ENCODE measurements at places on chromosomes 7 and 10.
A peak's percentile ranks its signal among the peaks of the same experiment; 100 is the strongest.

DNA sequence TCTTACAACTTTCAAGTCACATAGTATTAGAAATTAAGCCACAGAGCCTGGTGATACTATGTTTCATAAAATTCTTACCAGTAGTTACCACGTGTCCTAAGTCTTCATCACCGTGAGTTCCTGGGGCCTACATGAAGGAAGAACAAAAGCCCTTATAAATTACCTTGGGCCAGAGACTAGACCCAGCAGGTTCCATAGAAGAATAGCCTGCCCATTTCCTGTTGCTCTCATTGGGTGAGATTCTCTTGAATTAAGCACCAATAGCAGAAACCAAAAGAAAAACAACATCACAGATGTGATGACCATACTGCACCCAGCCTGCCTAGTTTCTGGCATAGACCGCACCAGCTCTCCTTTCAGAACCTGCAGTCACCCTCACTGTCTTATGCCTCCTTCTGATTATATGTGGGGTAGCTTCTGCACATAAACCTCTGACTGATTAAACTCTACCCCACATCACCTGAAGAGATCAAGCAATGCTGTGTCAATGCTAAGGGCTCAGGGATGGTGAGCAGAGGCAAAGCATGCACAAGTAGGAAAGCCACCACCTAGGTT lies 18.0 kb upstream of the SEM1 start:
- no peak overlapping the region for H3K27ac ChIP-seq
- no peak for DNase-seq
- no peaks in the 10 kb centered on the region for H3K36me3 ChIP-seq
- no peak overlapping the region for H3K4me3 ChIP-seq
- H3K4me1 ChIP-seq: no peaks in the 10 kb centered on the region
- H3K27me3 ChIP-seq: no peaks in the 10 kb centered on the region

- no peak overlapping the region for H3K4me3 ChIP-seq
- H3K4me1 ChIP-seq: peaks cover 10% of the 10 kb centered on the region
- H3K36me3 ChIP-seq: no peaks in the 10 kb centered on the region
- H3K27ac ChIP-seq: no peak overlapping the region
- peak; percentile 74 for DNase-seq
These were observed 1.5 kb upstream of the GRIFIN start for GRCh38 chr7:2477447-2478398.

DNA sequence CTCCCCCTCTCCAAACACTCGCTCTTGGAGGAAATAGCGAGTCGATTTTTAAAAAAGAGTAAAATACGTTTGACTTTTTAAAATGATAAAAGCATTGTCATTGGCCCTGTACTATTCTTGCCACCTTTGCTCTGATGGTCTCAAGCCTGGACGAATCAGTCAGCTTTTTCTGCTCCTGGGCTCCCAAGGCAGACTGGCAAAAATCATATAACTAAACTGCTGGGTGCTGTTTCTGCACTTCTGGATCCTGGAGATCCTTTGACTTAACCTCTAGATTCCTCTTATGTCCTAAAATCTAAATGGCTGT lies 1.8 kb downstream of the TPST1 start:
- H3K36me3 ChIP-seq: no peaks in the 10 kb centered on the region
- H3K4me1 ChIP-seq: no peaks in the 10 kb centered on the region
- H3K27ac ChIP-seq: no peak overlapping the region
- DNase-seq: no peak

DNA sequence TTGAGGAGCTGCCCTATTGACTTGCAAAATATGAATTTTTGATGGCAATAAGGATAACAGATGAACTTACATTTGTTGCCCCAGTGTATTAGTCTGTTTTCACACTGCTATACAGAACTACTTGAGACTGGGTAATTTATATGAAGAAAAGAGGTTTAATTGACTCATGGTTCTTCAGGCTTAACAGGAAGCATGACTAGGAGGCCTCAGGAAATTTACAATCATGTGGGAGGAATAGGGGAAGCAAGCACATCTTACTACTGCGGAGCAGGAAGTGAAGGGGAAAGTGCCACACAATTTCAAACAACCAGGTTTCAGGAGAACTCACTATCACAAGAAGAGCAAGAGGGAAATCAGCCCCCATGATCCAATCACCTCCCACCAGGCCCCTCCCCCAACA lies 57.9 kb downstream of the ZNF22 start:
- no peaks in the 10 kb centered on the region for H3K27me3 ChIP-seq
- no peaks in the 10 kb centered on the region for H3K4me1 ChIP-seq
- no peak for DNase-seq
- H3K4me3 ChIP-seq: no peak overlapping the region

DNA sequence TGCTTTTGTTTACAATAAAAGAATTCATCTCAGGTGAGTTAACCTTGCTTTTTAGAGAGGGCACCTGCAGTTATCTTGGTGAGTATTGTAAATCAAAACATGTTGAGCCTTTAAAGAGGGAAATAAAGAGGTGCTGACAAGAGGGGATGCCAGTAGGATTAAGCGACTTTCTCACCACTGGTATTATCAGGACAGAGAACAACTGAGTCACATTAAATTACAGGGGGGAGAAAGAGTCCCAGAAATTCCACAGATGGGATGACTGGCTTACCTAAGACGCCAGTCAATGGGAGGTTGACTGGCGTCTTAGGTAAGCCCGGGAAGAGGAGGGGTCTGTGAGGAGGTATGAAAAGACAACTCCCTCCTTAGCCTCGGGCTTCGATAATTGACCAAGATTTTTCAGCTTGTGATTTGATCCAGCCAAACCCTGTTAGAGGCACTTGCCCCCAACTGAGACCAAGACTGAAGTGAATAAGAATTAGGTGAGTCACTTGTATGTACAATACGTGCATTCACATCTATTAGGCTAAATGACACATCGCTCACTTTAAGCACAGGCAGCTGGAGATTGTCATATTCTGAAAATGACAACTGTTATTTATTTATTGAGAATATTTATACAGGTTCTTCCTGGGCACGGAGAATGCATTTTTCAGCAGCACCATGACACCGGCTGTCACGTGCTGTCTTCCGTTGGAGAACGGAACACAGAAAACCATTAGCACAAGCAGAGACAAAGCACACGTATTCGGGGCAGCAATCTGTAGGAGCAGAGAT lies 117.6 kb downstream of the SEM1 start:
- H3K36me3 ChIP-seq: no peaks in the 10 kb centered on the region
- no peak for DNase-seq
- H3K4me1 ChIP-seq: no peaks in the 10 kb centered on the region
- no peak overlapping the region for H3K27ac ChIP-seq

GRCh38 chr7:37196676-37197075 lies 252.0 kb downstream of the ELMO1 start:
- no peaks in the 10 kb centered on the region for H3K36me3 ChIP-seq
- no peak for DNase-seq
- no peak overlapping the region for H3K4me3 ChIP-seq
- H3K27ac ChIP-seq: no peak overlapping the region
- no peaks in the 10 kb centered on the region for H3K27me3 ChIP-seq
- H3K4me1 ChIP-seq: peaks cover 4% of the 10 kb centered on the region

GRCh38 chr10:58064714-58065528 lies 202.8 kb downstream of the IPMK start:
- no peaks in the 10 kb centered on the region for H3K4me1 ChIP-seq
- no peak overlapping the region for H3K4me3 ChIP-seq
- H3K27ac ChIP-seq: no peak overlapping the region
- H3K27me3 ChIP-seq: no peaks in the 10 kb centered on the region
- no peaks in the 10 kb centered on the region for H3K36me3 ChIP-seq

GRCh38 chr10:98295907-98296306 lies 27.9 kb upstream of the LOXL4 start:
- H3K4me1 ChIP-seq: no peaks in the 10 kb centered on the region
- peak; percentile 50 for DNase-seq

- DNase-seq: no peak
- no peaks in the 10 kb centered on the region for H3K27me3 ChIP-seq
- no peaks in the 10 kb centered on the region for H3K4me1 ChIP-seq
- H3K4me3 ChIP-seq: no peak overlapping the region
- no peak overlapping the region for H3K27ac ChIP-seq
These were observed 166.0 kb upstream of the ZNF32 start for GRCh38 chr10:43814663-43815062.

GRCh38 chr7:81990395-81990794 lies 220.5 kb upstream of the HGF start:
- no peaks in the 10 kb centered on the region for H3K4me1 ChIP-seq
- no peak overlapping the region for H3K27ac ChIP-seq
- no peak overlapping the region for H3K4me3 ChIP-seq
- H3K27me3 ChIP-seq: no peaks in the 10 kb centered on the region

GRCh38 chr10:45452743-45453452 lies 78.9 kb downstream of the ALOX5 start:
- H3K27me3 ChIP-seq: no peaks in the 10 kb centered on the region
- no peak for DNase-seq
- no peaks in the 10 kb centered on the region for H3K4me1 ChIP-seq
- H3K36me3 ChIP-seq: peaks cover 8% of the 10 kb centered on the region
- no peak overlapping the region for H3K27ac ChIP-seq

DNA sequence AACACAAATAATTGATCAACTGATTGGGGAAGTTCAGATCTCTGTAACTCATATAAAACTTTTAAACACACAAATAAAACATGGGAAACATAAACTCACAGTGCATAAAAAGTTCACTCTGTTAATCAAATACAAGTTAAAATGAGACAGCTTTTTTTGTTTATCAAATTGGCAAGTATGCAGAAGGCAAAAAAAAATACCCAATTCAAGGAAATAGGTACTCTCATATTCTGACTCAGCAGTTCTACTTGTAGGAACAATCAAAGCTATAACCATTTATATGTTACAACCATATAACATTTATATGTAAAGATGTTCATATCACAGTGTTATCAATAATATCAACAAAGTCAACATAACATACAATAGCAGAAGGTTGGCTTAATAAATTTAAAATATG lies 102.0 kb downstream of the CNOT4 start:
- H3K36me3 ChIP-seq: peaks cover 6% of the 10 kb centered on the region
- no peaks in the 10 kb centered on the region for H3K4me1 ChIP-seq
- no peak overlapping the region for H3K27ac ChIP-seq
- DNase-seq: no peak
- H3K4me3 ChIP-seq: no peak overlapping the region

GRCh38 chr10:102850025-102850518 lies 4.0 kb upstream of the BORCS7 start:
- H3K4me1 ChIP-seq: no peaks in the 10 kb centered on the region
- no peak overlapping the region for H3K4me3 ChIP-seq

GRCh38 chr7:36404639-36405408 lies 15.2 kb downstream of the ANLN start:
- no peaks in the 10 kb centered on the region for H3K27me3 ChIP-seq
- H3K36me3 ChIP-seq: no peaks in the 10 kb centered on the region
- no peak overlapping the region for H3K27ac ChIP-seq
- DNase-seq: no peak
- H3K4me1 ChIP-seq: no peaks in the 10 kb centered on the region
- no peak overlapping the region for H3K4me3 ChIP-seq

DNA sequence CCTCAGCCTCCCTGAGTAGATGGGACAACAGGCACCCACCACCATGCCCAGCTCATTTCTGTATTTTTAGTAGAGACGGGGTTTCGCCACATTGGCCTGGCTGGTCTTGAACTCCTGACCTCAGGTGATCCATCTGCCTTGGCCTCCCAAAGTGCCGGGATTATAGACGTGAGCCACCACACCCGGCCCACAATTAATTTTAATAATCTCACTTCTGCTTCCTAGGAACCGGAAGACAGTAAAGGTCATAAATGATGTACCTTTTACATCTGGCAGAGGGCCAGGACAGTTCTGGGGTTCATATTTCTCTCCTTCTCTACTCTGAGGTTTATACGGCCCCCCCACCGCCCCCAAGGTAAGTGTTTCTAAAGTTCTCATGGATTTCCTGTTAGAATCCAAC lies 31.2 kb upstream of the AOAH start:
- H3K4me1 ChIP-seq: no peaks in the 10 kb centered on the region
- H3K27ac ChIP-seq: no peak overlapping the region
- H3K4me3 ChIP-seq: no peak overlapping the region
- no peaks in the 10 kb centered on the region for H3K36me3 ChIP-seq
- DNase-seq: no peak

- no peak for DNase-seq
- H3K27ac ChIP-seq: no peak overlapping the region
- H3K4me1 ChIP-seq: no peaks in the 10 kb centered on the region
- H3K4me3 ChIP-seq: no peak overlapping the region
These were observed 28.5 kb upstream of the CXCL12 start for GRCh38 chr10:44413416-44413815.

- H3K27me3 ChIP-seq: no peaks in the 10 kb centered on the region
- no peaks in the 10 kb centered on the region for H3K4me1 ChIP-seq
- H3K36me3 ChIP-seq: no peaks in the 10 kb centered on the region
- H3K27ac ChIP-seq: no peak overlapping the region
- H3K4me3 ChIP-seq: no peak overlapping the region
These were observed 17.7 kb upstream of the GPR37 start for GRCh38 chr7:124783271-124783670.

GRCh38 chr10:15137636-15138035 lies 30.9 kb downstream of the NMT2 start:
- H3K4me3 ChIP-seq: no peak overlapping the region
- H3K27me3 ChIP-seq: no peaks in the 10 kb centered on the region
- H3K27ac ChIP-seq: no peak overlapping the region
- H3K4me1 ChIP-seq: no peaks in the 10 kb centered on the region

DNA sequence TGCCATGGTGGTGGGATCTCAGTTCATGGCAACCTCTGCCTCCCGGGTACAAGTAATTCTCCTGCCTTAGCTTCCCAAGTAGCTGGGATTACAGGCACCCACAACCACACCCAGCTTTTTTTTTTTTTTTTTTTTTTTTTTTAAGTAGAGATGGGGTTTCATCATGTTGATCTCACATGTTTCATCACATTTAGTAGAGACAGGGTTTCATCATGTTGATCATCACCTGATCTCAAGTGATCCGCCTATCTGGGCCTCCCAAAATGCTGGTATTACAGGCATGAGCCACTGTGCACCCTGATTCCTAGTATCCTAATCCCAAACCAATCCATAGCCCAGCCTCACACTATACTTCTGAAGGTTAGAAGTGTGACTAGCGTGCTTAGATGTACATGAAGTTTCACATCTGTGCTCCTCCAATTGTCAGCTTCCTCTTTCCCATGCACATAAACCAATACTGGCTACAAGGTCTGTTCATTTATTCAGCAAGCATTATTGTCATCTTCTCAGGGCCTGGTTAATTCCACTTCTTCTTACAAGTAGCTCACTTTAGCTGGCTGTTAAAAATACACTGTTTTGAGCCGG lies 6.8 kb upstream of the NAT16 start:
- DNase-seq: no peak
- no peak overlapping the region for H3K27ac ChIP-seq
- no peaks in the 10 kb centered on the region for H3K27me3 ChIP-seq

GRCh38 chr10:47457826-47458225 lies 26.1 kb downstream of the ANXA8 start:
- no peaks in the 10 kb centered on the region for H3K4me1 ChIP-seq
- no peak overlapping the region for H3K27ac ChIP-seq
- DNase-seq: no peak
- H3K36me3 ChIP-seq: no peaks in the 10 kb centered on the region
- H3K4me3 ChIP-seq: no peak overlapping the region

GRCh38 chr10:24350070-24350921 lies 141.4 kb downstream of the KIAA1217 start:
- H3K4me1 ChIP-seq: peaks cover 7% of the 10 kb centered on the region
- no peaks in the 10 kb centered on the region for H3K27me3 ChIP-seq
- no peaks in the 10 kb centered on the region for H3K36me3 ChIP-seq
- no peak overlapping the region for H3K27ac ChIP-seq

Measured in kidney (tissue), 22 donors.